ENCODE measurements at places on chromosomes 16 and 17.

DNA sequence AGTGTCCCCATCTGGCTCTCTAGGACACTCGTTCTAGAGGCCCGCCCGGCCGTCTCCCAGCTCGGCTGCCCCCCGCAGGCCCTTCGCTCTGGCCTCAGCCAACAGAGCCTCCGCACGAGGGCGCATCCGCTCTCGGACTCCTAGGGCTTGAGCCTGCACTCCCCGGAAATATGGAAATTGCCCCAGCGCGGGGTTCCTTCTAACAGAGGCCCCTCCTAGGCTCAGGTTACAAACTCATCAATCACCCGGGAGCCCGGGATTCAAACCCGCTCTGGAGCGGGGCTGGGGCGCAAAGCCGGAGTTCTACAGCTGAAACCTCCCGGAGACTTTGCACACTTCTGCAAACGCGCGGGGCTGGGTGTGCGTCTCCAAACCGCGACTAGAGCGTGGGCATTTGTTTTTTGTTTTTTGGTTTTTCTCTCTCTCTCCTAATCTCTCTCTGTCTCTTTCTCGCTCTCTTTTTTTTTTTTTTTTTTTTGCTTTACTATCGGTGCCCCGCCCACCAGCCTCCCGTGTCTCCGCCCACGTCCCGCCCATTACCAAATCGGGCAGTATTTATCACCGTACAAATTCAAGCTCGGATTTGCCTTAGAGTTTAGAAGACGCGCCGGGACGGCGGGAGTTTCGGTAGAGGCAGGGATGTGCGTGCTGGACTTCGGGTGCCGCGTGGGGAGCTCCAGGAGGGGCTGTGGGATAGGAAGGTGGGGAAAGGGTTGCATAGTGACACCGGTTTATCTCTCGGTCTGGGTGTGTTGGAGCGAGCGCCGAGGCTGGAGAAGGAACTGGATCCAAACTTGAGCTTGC lies 2.4 kb upstream of the FOXL1 start:
- DNase-seq, result peak; percentile 95

DNA sequence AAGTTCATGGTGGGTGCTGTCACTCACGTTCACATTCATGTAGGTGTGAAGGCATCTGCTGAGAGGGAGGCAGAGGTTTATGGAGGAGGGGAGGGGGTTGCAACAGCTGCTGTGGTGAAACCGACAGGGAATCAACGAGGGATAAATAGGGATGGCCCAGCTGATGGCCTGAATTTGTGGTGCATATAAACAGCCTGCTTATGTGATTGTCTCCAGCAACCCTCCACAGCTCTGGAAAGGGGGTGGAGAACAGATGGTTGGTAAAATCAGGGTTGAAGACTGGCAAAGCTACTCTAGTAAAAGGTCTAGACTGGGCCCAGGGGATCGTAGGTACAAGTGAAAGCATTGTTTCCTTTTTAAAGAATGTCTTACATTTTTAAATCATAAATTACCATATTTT lies 53.7 kb downstream of the IQCK start:
- DNase-seq, result no peak

- peak; percentile 74 for DNase-seq
These were observed 85.3 kb upstream of the C16orf82 start for GRCh38 chr16:26981266-26981938.

DNA sequence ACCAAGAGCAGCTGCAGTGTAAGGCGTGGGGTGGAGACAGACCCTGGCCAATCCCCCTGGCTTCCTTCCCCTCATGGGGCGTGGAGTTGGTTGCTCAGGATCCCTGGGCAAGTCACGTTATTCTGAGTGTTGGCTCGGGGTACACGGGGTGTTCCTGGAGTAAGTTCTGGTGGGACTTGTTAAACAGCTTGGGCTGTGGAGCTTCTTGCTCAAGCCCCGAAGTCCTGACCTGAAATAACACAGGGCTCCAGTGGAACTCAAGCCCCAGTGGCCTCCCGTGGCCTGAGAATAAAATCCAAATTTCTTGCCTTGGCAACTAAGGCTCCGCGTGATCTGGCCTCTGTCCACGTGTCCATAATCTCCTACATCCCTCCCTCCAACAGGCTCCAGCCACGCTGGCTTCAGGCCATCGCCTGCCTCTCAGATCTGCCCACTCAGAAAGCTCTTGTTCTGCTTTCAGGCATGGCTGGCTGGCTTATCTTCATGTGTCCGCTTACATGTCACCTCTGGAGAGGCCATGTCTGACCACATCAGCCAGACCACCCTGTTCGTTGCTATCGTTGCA lies 49.3 kb upstream of the BCO1 start:
- peak; percentile 52 for DNase-seq

DNA sequence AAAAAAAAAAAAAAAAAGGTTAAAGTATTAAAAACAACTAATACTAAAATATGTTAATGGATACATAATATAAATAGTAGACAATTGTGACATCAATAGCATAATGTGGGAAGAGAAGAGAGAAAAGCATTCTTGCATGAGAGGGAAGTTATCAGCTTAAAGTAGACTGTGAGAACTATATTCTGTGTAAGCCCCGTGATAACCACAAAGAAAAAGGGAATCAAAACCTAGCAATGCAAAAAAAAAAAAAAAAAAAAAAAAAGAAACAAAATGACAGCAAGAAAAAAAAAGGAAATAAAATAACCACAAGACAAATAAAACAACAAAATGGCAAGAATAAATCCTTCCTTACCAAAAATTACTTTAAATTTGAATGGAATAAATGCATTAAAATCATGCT lies 39.8 kb upstream of the MYLK3 start:
- DNase-seq, result no peak

GRCh38 chr17:11628374-11628773 lies 30.1 kb downstream of the DNAH9 start:
- no peak for DNase-seq

DNA sequence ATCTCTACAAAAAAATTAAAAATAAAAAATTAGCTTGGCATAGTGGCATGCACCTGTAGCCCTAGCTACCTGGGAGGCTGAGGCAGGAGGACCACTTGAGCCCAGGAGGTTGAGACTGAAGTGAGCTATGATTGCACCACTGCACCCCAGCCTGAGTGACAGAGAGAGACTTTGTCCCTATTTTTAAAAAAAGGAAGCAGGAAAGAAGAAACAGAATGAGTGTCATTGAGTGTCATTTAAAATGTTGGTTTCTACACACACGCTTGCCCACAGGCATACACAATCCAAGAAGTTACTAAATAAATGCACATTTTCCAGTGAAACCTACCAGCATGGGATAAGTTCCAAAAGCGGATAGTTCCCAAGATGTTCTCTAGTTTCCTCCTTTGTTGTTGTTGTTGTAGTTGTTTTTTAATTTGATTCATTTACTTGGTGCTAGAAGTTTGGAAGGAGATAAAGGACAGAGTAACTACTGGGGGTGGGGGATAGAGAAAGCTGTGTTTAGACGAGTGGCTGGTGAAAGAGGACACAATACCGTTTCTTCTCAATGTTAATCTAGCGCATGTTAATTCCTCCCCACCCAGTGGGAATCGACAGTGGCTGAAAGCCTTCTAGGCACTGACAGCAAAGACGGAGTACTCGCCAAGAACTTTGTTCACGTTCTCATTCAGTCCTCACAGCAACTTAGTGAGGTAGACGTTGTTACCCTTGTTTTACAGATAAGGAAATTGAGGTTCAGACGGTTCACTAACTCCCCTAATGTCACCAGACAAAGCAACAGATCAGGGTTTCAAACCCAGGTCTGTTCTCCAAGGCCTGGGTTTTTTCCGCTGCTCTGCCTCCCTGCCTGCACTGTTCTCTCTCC lies 17.3 kb downstream of the MRPS23 start:
- no peak for DNase-seq

- no peak for DNase-seq
These were observed 4.3 kb upstream of the C16orf95 start for GRCh38 chr16:87321336-87322107.

GRCh38 chr16:66510298-66510697 lies 39.6 kb downstream of the TK2 start:
- no peak for DNase-seq

DNA sequence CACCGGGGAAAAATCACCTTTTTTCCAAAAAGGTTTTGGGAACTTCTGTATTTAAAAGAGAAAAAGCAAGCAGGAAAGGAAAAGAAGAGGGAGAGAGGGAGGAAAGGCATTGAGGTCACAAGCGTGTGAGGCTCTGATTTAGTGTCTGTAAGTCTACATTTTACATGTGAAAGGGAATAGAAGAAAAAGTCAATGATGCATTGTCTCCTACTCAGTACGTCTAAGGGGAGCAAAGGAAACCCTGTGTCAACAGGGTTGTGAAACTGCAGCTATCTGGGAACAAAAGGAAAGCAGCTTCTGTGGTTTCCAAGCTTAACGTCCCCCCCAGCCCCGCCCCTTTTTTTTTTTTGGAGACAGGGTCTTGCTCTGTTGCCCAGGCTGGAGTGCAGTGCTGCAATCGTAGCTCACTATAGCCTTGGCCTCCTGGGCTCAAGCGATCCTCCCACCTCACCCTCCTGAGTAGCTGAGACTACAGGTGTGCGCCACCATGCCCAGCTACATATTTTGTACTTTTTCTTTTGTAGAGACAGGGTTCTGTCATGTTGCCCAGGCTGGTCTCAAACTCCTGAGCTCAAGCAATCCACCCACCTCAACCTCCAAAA lies 1.8 kb upstream of the CDC42EP4 start:
- no peak for DNase-seq

GRCh38 chr17:10083864-10084263 lies 114.5 kb downstream of the GAS7 start:
- no peak for DNase-seq

GRCh38 chr17:79296243-79296642 lies 221.6 kb downstream of the ENGASE start:
- DNase-seq, result no peak

- DNase-seq, result no peak
These were observed 114.6 kb downstream of the ZNF18 start for GRCh38 chr17:11882716-11883115.

DNA sequence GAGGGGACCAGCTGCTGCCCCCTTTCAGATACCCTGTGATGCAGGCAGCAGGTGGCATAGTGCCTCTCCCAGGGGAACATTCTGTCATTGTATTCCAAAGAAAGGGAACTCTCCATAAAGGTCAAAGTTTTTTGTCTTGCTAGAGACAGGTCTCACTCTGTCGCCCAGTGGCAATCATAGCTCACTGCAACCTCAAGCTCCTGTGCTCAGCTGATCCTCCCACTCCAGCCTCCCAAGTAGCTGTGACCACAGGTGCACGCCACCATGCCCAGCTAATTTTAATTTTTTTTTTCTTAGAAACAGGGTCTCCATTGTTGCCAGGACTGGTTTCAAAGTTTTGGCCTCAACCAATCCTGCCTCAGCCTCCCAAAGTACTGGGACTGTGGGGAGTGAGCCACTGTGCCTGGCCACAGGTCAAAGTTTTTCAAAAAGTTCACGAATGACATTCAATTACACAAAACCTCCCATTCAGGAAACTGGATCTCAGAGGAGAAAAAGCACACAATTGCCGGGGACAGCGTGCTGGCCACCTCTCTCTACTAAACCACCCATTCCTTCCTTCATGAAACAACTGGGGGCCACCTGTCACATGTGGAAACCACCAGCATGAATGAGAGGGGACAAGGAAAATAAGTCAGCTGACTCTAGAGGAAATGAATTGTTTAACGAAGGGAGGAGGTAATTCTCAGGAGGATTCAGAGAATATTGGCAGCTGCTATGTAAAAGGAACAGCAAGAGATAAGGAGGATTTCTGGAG lies 80.0 kb downstream of the MARCHF10 start:
- DNase-seq, result no peak

GRCh38 chr17:35866341-35866950 lies 2.2 kb downstream of the HEATR9 start:
- no peak for DNase-seq

DNA sequence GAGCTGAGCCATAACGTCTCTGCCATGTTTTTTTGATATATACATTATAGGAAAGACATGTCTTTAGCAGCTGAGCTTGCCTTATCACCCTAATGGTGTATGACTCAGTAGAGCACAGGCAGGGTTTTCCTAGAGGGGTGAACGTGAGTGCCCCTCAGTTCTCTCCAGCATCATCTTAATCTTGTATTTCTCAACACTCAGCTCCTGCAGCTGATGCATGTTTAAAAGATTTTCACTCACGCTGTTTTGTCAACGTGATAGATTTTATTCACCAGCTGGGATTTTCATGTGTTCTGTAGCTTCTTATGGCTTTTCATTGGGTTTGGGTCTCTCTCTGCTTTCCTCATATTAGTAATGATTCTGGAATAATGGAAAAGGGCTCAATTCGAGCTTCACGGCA lies 186.0 kb upstream of the PMFBP1 start:
- no peak for DNase-seq

GRCh38 chr16:49855822-49856671 lies at the start of gene ZNF423:
ZNF423 (minus strand) TSS chr16:49856112; CDS start chr16:49855774, 338 bp downstream.
- DNase-seq, result no peak

All from MG63 (cell line).